Large intestine (tissue), 12 donors: ENCODE measurements at places on chromosomes 1 and 21. TPM values are rescaled to one million over a fixed set of nuclear protein-coding genes. Genes with fewer than 3 reads are reported as not detected.

Gene LCE6A
- not detected for polyA plus RNA-seq

Gene GPX7
- polyA plus RNA-seq: 38.6 TPM

Gene RAB3B
- 4.1 TPM for polyA plus RNA-seq

Gene ESRRG
- 9.0 TPM for polyA plus RNA-seq

Gene ANKRD45
- polyA plus RNA-seq: 0.34 TPM

Gene RGS16
- 2.3 TPM for polyA plus RNA-seq

Gene OR6Y1
- polyA plus RNA-seq: not detected

Gene LIN28A
- 0.03 TPM for polyA plus RNA-seq

Gene MATN1
- 0.30 TPM for polyA plus RNA-seq

Gene PCAT6
- polyA plus RNA-seq: 2.1 TPM

Gene MAP10
- polyA plus RNA-seq: 2.8 TPM

Gene DNM3
- 2.2 TPM for polyA plus RNA-seq

Gene ANKRD34A
- polyA plus RNA-seq: 0.79 TPM

Gene LEFTY2
- 0.25 TPM for polyA plus RNA-seq

Gene CBR3
- polyA plus RNA-seq: 2.4 TPM

Gene TM2D1
- 54.5 TPM for polyA plus RNA-seq
